ENCODE measurements at places on chromosomes 13 and 19.

DNA sequence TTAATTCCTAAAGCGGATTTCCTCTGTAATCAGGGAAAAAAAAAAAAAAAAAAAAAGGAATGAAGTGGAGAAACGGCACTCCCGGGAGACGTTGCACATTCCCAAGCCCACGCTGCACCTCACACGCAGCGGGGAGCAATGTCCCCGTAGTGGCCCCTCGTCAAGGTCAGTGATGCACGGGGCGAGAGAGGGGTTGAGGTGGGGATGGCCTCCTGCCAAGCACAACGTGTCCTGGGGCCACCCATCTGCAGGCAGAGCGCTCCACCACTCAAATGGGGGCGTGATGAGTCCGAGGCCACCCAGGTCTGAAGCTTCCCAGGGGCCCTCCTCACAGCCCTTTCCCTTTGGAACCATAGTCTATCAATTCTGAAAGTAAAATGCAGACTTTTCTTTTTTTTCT is 15.1 kb downstream of the PLK5 start:
- no peak for DNase-seq

GRCh38 chr19:5932146-5932545 is 18.1 kb downstream of the CAPS start:
- DNase-seq, result no peak

- no peak for DNase-seq
Observed at GRCh38 chr13:34363266-34363665, 545.3 kb downstream of the RFC3 start.

DNA sequence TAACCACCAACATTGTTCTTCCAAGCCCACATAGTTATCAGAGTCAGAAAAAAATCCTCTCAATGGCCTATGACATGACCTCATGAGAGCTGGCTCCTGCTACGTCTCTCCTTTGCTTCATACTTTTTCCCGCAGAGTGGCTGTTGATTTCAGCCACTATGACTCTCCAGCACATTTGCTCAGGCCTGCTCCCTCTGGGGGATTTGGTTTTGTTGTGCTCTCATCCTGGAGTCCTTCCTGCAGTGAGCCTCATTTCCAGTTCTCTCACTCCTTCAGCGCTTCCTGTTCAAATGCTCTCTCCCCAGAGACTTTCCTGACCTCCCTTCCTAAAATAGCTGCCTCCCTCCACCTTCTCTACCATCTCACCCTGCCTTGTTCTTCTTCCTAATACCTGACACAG is 72.0 kb upstream of the USP29 start:
- no peak for DNase-seq

DNA sequence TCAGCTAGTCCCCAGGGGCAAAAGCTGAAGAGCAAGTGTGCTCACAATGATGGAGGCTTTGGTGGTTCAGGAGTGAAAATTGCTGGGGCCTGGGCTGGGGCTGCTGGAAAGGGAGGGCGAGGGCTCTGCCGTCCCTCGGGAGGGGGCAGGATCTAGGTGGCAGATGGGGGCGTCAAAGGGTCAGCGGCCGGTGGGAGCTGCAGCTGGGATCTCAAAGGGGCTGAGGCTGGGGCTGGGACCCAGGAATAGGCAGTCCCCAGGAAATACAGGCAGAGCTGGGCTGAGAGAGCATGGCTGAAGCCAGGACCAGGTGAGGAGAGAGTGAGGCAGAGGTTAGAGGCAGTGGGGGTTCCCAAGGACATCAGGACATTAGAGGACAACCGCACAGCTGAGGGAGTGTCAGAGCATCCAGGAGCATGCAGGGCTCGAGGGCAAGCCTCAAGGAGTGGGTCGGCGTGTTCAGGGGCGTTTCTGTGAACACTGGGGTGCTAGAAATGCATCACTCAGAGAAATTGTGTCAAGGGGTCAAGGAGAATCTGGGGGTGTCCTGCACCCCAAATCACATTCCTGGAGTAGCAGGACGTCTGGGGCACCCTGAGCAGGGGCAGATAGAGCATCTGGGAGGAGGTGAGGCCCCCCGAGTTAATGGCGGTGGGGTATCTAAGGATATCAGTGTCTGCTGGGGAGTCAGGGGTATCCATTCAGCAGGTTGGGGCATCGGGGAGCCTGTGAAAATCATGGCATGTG is 1.2 kb upstream of the SYNE4 start:
- no peak for DNase-seq

DNA sequence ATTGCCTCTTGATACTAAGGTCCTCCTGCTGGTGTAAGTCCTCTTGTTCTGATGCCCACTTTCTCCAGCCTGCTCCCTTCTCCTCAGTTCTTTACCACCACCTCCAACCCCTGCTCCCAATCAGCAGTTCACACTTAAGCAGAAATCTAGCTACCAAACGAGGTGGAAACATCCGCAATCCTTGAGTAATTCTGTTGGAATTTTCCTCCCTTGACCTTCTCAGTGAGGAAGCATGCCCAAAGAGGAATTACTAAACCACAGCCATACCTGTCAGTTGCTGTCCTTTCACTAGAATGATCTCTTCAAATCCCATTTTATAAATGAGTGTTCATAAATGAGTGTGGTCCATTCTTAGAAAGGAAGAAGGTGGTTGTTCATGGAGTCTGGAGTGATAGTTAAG is 289.9 kb downstream of the DACH1 start:
- no peak for DNase-seq

DNA sequence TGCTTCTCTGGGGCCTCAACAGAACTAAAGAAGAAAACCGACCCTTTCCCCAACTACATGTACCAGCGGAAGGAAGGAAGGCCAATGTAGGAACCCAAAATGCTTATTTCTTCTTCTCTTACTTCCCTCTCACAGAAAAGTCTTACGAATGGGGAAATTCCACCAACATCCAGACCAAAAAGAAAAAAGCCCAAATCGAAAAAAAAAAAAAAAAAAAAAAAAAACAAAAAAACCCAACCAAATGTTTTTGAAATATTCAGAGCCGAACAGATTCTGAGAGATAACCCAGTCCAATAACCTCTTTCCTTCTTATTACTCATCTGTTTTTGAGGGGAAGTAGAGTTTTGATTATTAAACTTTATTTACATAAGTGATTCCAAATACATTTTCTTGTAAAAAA is 3.9 kb downstream of the PPM1N start:
- DNase-seq, result no peak

- no peak for DNase-seq
Observed at GRCh38 chr13:96684907-96685306, 309.4 kb downstream of the OXGR1 start.

GRCh38 chr13:50161052-50161451 is 145.8 kb downstream of the KCNRG start:
- no peak for DNase-seq

DNA sequence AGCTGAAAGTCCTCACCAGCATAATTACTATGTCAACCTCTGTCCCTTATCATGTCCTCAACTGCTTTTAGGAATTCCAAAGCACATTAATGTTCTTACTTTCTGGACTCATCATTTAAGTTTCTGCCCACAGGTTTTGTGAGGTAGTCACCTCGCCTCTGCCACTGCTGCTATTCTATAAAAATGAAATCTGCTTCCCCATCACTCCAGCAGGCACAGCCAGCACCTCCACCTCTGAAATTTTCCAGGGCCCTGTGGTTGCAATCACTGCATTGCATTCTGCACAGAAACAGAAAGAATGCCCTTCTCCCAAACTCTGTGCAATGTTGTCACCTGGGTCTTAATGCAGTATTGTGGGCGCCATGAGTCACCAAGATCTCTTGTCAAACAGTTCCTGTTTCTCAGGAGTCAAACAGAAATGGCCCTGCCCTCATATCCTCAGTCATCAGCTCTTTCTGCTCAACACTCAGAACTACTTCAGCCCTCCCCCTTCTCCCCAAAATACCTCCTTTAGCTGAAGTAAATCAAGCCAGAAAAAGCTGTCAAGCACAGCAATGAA is 529.2 kb upstream of the NBEA start:
- DNase-seq, result no peak

- DNase-seq, result no peak
Observed at GRCh38 chr19:33375837-33376159, 2.3 kb downstream of the CEBPG start.

DNA sequence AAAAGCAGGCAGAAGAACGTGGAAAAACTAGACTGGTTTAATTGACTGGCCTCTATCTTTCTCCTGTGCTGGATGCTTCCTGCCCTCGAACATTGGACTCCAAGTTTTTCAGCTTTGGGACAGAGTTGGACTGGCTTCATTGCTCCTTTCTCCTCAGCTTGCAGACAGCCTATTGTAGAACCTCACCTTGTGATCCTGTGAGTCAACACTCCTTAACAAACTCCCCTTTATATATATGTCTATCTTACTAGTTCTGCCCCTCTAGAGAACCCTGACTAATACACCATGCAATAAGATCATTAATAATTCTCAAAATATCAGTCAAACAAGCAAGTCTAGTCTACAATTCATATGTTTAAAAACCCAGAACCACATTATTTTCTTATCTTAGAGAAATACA is 662.4 kb downstream of the TBC1D4 start:
- DNase-seq, result no peak

DNA sequence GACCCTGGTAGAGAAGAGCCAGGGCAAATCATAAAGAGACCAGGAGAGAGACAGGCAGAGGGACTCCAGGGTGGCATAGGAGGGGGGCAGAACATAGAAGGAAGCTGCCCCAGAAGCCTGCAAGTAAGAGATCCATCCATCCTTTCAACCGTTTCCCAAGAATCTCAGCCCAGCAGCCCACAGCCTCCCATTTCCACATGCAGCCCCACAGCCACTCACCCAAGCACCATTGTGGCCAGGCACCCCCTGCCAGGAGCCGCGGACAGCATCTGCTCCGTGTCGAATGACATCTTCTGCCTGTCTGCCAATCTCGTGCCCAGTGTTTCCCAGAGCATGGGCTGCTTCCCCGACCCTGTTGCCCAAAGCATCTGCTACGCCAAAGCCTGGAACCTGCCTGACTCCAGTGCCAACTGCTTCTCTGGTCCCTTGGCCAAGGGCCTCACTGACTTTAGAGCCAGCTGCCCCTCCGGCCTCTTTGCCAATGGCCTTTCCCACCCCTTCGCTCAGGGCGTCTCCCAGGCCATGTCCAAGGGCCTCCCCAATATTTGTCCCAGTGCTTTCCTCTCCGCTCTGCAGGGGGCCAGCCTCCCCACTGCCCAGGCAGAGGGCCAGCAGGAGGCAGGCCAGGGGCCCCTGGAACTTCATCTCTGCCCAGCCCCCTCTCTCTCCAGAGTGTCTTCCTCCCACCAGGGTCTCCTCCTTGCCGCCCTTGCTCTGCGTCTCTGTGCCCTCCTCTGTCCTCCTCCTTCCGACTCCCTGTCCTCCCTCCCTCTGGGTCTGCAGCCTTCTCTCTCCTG is 420 bp downstream of the DMKN start:
- DNase-seq, result no peak

DNA sequence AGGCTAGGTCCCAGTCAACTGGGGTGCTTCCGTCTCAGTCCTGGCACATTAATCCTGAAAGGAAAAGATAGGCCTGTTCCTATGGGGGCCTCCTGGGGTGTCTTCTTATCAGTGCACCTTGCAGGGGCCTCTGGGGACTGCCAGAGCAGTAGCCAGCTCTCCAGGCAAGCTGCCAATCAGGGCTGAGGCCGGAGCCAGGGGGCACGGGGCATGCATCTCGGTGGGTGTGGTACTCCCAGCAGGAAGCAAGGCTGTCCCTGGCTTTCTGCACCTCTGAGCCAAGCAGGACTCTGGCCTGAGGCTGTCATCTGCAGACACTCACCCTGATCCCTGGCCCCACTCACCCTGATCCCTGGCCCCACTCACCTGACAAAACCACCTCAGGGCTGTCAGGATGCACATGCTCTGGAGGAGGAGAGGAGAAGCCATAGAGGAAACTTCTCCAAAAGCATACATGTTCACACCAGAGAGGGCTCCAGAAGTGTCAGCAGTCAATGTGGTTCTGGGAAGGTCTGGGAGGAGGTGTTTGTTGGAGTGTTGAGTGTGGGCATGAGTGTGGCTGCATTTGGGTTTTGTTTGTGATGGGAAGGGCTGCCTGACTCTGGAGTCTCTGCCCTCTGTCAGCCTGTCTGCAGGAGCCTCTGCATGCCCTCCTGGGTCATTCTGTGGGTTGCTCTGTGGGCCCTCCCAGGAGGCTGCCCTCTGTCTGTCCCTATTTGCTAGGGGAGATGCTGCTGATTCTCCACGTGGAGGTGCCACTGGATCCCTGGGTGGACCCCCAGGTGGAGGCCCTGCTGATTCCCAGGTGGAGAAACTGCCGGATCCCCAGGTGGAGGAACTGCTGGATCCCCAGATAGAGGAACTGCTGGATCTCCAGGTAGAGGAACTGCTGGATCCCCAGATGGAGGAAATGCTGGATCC is 22.7 kb upstream of the KCTD15 start:
- no peak for DNase-seq

- no peak for DNase-seq
Observed at GRCh38 chr13:85544756-85545155, 254.5 kb downstream of the SLITRK6 start.

GRCh38 chr19:9130965-9131364 is 4.2 kb upstream of the OR7G3 start:
- no peak for DNase-seq

GRCh38 chr19:1248786-1249297 is 459 bp downstream of the MIDN start:
- DNase-seq, result peak; percentile 85

GRCh38 chr13:109990296-109990695 is 203.9 kb upstream of the IRS2 start:
- DNase-seq, result no peak

DNA sequence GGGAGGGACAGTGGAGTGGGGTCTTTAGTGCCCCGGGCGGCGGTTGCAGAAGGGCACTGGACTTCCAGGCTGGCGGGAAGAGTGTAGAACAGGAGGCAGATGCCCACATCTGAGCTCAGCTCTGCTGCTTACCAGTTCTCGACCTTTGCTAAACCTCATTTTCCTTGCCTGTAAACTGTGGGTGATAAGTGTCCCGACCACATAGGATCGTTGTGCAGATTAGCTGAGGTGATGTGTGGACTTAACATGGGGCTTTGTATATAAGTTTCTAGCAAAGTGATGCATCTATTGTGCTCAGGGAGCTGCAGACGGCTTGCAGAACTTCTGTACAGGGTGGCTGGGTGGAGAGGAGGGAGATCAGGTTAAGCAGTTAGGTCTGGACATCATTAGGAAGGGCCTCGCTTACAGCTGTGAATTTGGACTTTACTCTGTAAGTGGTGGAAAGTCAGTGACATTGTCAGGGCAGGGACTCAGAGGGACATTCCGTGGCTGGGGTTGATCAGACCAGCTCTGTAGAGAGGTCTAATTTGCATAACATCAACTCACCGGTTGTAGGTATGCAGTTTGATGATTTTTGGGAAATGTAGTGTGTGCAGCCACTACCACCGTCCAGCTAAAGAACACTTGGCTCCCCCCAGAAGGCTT is 70.0 kb downstream of the SPATA13 start:
- no peak for DNase-seq

DNA sequence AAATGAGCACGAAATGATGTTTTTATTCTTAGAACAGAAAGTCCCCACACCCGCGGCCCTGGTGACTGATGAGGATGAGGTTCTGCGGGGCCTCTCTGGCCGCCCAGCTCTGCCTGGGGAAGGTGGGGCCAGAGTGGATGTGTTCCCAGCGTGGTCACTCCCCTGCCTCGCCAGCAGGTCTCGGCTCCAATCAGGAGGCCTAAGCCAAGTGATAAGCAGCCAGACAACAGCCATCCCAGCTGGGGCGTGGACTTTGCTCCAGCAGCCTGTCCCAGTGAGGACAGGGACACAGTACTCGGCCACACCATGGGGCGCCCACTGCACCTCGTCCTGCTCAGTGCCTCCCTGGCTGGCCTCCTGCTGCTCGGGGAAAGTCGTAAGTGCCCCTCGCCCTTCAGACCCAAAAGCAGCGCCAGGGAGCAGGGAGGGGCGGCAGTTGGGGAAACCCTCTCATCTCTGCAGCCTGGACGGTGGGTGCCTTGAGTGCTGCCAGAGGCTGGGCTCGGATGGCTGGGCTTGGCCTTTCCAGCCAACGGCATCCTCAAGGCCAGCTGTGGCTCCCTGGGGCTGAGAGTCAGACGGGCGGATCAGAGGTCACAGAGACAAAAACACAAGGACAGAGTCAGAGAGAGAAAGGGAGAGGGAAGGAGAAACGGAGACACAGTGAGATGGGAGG is at the start of gene F10:
Gene F10 (plus strand): TSS at position 250 of the 676 bp plus-strand sequence. CDS start 57 bp downstream, at position 307.
- no peak for DNase-seq

All from activated CD4-positive, CD25-positive, alpha-beta regulatory T cell (primary cell).